ENCODE measurements at places on chromosomes 2 and 18.
A peak's percentile ranks its signal among the peaks of the same experiment; 100 is the strongest.

- peak; percentile 71 for DNase-seq
Observed at GRCh38 chr2:64840426-64840881, 148.7 kb upstream of the SLC1A4 start.

DNA sequence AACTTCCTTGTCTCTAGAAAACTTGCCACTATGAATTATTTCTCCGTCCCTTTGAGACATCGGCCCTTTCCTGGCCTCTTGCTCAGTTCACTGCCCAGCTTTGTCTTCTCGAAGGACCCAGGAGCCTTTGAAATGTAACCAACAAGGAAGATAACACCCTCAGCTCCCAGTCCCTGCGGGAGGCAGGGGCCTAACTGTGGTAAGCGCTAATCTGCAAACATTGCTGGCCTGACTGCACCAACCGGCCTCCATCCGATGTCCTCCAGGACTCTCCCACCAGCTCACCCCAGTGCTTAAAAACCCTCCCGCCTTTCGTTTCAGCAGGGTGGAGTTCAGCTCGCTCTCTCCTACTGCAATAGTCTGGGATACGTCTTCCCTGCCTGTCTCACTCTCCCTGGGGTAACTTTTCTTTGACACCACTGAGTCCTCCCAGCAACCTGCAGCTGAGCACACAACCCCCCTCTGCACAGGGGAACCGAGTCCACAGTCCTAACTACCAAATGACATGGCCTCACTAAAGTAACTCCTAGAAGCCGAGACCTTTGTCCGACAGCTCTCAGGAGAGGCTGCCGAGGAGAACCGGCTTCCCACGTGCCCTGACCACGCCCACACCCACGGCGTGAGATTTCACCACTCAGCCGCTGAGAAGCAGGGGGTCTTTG lies 76.1 kb downstream of the MBP start:
- DNase-seq, result no peak

GRCh38 chr18:51621113-51621863 lies 423.8 kb upstream of the MEX3C start:
- no peak for DNase-seq

- no peak for DNase-seq
Observed at GRCh38 chr2:61732787-61733186, 121.1 kb downstream of the FAM161A start.

GRCh38 chr18:2656237-2656980 lies 883 bp downstream of the SMCHD1 start:
- peak; percentile 11 for DNase-seq

DNA sequence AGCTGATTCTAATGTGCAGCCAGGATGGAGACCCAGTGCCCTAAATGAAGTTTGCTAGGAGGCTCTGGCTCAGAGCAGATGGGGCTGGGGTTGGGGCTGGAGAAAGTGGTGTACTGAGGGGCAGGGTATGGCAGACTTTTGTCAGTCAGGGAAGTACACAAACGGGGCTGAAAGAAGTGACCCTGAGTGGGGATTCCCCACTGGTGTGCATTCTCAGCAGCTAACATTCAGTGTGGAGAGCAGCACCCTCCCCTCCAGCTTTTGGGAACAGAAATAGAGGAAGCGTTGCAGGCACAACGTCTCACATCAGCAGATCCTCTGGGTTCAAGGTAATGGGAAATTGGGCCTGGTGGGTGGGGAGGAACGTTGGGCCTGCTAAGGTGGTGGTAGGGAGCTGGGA lies 89.1 kb upstream of the GCFC2 start:
- no peak for DNase-seq

GRCh38 chr2:225076125-225076524 lies 33.9 kb upstream of the DOCK10 start:
- DNase-seq, result peak; percentile 76

DNA sequence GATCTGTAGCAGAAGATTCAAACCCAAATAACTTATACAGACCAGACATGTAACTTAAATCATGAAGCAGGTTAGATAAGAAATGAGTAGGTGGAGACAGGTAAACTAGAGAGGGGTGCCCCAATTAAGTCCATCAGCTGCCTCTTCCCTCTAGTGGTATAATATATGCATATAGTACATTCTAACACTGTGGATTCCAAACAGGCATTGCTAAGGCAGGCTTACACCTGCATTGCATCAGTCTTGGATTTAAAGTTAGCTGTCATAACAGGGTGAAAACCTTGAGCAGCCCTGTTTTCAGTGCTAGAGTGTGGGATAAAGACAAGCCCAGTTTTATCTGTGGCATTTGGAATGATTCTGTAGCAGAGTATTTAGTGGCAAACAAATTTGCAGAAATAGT lies 63.4 kb downstream of the NYAP2 start:
- DNase-seq, result no peak

DNA sequence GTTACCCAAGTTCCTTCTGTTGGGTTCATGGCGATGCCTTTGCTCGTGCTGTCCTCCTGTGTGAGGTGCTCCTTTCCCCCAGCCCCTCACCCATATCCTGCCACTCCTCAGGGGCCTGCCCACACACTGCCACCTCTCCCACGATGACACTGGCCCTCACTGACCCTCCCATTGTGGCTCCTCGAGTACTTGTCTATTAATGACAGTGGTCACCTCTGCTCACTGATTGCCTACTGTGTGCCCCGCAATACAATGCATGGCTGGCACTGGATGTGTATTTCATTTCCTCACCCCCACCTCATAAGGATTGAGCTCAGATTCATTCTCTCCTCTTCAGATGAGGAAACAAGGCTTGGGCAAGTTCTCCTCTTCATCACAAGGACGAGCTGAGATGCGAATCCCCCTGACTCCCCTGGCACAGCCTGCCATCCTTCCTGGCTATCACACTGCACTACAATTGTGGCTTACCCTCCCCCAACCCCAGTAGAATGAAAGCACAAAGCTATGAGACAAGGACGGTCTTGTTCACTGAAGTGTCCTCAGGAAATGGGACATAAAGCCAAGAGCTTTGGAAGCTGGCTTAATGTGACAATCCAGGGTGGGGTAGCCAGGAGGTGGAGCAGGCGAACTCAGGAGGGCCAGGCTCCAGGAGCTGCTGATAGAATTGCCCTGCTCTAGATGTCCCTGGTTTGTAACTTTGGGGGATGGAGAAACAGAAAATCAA lies 93.9 kb upstream of the RAB12 start:
- no peak for DNase-seq

DNA sequence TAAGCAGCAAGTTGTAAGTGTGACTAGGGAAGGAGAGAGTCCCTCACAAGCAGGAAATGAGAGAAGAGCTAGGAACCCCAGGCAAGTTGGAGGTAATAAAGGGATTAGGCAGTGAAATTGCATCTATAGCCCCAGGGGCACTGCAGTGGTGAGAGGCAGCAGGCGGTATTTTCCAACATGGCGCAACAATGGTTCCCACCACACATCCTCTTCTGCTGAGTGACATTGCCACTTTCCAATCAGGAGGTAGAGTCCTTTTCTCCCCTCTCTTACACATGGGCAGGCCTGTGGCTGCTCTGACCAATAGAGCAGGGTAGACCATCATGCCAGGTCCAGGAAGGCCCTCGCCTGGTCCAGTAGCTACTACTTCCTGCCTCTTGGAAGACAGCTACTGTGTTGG lies 86.6 kb downstream of the DNER start:
- DNase-seq, result no peak

GRCh38 chr2:69509011-69509749 lies 71.9 kb upstream of the NFU1 start:
- no peak for DNase-seq

- no peak for DNase-seq
Observed at GRCh38 chr2:69985688-69986087, 24.3 kb upstream of the ASPRV1 start.

DNA sequence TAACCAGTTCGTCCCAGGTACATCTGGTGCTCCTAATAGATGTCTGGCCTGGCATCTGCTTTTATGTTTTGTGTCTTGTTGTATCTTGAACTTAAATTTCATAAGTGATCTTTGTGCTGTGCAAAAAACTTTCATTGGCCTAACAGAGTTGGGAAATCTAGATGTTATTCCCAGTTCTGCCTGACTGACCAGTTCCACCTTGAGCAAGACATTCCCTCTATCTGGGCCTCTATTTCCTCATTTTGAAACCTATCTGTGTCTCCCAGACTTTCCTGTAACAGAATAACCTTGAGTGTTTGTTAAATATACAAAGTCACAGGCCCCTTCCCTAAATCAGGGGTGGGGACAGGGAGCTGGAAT lies 90.5 kb upstream of the MSH2 start:
- DNase-seq, result no peak

DNA sequence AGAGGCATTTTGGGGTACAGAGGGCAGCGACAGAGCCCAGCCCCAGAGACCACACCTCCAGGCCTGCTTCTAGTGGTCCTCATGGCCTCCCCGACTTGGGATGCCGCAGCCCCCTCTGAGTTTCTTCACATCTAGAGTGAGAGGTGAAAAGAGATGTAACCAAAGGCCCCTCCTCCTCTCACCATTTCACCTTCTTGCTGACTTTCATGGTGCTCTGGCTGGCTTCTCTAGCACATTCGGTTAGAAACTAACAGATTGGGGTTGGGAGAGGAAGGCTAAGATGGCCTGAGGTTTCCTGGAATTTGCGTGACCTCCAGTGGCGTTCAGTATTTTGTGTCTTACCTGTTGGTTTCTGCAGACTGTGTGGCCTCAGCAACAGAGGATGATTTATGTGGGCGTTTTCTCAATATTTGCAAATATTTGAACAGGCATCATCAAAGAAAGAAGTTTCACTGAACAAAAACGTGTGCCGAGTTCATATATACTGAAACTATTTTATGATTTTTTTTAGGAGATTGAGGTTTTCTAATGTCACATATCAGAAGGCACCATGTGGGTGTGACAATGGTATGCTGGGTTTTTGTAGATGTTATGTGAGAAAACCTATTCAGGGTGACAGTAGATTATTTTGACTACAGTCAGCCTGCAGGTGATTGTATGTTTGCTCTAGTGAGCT lies 69.9 kb upstream of the BCL2L11 start:
- DNase-seq, result no peak

- no peak for DNase-seq
Observed at GRCh38 chr18:50091509-50092244, 103.3 kb downstream of the MYO5B start.

DNA sequence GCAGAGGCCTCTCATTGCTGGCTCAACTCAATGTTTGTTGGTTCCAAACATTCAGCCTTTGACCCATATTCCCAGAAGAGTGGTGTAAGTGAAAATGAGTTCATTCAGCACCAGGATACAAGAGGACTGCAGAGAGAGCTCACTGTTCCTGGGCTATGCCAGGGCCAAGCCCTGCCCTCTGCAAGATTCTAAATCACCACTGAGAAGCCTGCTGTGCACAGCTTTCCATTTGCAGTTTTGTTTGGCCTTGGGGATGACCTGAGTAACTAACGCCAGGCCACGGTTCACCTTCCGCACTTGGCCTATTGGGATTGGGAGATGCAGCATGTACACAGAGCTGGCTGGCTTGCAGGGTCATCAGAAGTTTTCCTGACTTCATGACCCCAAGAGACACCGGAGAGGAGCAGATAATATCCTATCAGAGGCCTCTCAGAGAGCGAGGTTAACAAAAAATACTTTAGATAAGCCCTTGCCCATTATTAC lies 12.6 kb downstream of the GKN1 start:
- DNase-seq, result no peak

GRCh38 chr18:75823471-75823870 lies 396.0 kb upstream of the SMIM21 start:
- DNase-seq, result no peak

DNA sequence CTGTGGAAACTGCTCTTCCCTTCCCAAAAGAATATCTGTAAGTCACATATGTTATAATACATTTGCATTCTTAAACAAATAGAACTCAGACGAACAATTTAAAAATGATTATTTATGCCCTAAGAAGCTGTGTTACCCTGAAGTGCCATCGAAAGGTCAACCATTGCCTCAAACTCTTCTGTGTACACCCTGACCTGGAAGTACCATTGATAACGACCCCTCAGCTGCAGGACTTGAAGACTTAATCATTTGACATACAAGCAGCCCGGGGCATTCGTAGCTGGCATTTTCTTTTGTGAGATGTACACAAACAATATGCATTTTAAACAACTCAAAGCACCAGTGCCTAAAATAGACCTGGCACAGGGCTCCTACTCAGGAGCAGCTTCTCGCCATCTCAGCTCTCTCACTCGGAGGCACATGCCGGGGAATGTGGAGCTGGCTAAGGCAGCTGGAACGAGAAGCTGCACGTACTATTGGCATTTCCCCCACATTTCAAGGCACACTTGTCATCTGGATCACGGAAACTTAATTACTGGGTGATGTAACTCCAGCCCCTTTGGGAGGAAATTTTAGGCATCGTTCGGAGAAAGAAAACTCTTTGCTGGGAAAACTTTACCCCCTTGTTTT lies 170.0 kb upstream of the GALNT5 start:
- DNase-seq, result peak; percentile 36

DNA sequence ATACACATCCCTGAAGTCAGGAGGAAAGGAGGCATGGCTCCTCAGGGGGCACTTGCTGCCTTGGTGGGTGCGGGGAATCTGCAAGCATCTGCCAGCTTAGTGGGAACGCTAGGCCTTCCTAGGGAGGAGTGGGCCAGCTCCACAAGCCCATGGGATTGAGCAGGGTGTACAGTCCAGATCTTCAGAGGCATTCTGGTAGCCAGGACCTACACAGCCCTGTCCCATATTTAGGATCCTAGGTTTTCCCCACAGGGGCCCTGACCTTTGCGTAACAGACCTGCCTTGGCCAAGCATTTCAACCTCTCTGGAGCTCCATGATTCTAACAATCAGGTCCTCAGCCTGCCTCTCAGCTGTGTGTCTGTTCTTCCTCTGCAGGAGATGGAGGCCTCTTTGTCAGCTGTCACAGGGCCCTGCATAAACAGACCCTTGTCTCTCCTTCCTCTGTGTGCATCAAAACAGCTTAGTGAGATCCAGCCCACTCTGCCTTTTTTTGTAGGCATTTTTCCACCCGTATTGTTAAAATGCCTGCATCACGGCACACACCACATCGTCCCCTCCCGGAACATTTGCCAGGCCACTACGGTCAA lies 140.2 kb upstream of the NDUFV2 start:
- DNase-seq, result no peak

GRCh38 chr18:49014605-49015267 lies 64.0 kb upstream of the SMAD7 start:
- DNase-seq, result no peak

DNA sequence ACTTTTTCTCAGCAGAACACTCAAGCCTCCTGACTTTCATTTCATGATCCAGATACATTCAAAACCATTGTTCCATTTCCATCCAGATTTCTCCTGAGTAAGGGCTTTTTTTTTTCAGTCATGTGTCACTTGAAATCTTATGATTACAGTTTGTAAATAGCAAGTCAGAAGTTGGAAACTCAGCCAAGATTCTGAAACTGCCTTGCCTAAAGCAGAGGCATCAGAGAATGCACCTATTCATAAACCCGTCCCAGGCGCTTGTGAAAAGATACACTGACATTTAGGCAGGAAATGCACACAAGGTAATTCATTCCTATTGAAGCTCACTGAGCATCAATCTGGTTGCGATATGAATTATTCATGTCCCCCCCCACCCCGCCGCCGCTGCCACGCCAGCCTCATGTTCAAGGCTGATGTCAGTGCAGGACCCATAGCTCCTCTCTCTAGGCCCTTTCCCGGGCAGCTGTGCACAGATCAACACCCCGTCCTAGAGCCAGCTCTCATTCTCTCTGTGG lies 30.4 kb upstream of the MGAT4A start:
- no peak for DNase-seq

- no peak for DNase-seq
Observed at GRCh38 chr18:22734791-22735627, 198.1 kb upstream of the RBBP8 start.

- DNase-seq, result no peak
Observed at GRCh38 chr2:211401328-211401727, 844.9 kb downstream of the CPS1 start.
